ENCODE measurements at places on chromosomes 3 and 15.

DNA sequence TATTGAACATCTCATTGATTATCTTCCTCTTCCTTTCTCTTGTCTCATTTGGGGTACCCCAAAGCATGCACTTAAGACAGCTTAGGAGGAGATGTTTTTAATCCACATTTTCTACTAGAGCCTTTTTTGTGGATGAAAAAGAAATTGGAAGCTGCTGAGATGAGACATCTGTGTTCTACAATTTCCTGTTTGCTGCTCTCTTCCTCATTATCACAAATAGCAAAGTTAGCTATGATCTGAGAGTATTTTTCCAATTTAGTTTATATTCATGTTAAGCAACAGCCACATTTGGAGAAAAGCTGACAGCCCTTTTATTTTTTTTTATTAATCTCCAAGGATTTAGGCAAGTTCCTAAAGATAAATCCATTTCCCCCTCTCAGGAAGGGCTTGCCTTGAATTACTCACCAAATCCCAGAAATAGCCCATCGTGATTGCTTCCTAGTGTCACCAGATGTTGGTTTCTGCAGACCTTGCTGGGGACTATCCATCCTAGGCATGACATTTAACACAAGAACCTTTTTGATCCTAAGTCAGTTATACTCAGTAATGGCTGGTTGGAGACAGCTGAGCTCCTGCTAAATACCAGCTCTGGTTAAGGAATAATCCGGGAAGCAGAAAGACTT, 70.8 kb upstream of the FILIP1L start:
- DNase-seq = no peak

DNA sequence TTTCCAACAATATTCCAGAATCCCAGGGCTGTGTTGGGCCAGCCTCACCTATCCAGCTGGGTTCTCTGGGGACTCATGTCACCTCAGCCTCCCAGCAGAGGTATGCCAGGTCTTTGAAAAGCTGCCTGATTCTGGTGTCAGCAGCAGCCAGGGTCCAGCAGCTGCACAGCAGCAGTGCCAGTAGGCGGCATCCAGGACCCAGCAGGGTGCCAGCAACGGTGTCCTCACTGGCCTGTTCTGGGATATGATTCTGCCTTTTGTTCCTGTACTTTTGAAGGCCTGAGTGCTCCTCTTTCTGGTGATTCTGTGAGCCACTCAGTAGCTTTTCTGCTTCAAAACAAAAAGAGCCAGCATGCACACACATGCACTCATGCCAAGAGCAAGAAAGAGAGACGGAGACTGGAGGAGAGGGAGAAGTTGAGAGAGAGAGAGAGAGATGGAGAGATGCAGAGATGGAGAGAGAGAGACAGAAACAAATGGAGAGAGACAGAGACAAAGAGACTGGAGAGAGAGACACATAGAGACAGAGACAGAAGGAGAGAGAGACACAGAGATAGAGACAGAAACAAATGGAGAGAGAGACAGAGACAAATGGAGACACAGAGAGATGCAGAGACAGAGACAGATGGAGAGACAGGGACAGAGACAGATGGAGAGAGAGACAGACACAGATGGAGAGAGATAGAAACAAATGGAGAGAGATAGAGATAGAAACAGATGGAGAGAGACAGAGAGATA, 205.7 kb downstream of the UACA start:
- no peak for DNase-seq

- no peak for DNase-seq
Observed at GRCh38 chr15:38627689-38628277, 63.2 kb upstream of the RASGRP1 start.

DNA sequence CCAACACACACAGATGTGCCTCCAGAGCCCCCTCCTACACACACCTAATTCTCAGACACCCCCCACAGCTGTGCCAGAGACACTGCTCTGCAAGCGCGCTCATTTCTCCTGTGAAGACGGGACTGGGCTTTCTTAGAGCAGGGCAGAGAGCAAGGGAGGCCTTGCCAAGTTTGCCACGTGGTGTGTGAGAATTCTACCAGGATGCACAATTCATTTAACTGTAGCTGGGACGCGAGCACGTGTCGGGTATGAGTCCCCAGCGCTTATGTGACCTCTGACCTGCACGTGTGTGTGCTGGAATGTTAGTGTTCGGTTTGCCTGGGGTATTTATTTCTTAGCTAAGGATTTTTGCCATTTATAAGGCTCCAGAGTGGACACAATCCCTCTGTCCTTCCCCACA, 37.0 kb downstream of the FEM1B start:
- DNase-seq = no peak

GRCh38 chr15:100220058-100220768, 121.6 kb downstream of the ADAMTS17 start:
- DNase-seq = no peak

DNA sequence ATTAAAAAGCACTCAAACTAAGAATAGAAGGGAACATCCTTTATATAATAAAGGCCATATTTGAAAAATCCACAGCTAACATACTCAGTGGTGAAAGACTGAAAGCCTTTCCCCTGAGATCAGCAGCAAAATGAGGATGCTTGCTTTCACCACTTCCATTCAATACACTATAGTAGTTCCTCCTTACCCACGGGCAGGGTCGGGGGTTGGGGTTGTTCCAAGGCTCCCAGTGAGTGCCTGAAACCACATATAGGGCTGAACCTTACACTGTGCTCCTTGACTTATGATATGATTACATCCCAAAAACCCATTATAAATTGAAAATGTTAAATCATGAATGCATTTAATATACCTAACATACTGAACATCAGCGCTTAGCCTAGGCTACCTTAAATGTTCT, 37.7 kb downstream of the ALDH1L1 start:
- no peak for DNase-seq

DNA sequence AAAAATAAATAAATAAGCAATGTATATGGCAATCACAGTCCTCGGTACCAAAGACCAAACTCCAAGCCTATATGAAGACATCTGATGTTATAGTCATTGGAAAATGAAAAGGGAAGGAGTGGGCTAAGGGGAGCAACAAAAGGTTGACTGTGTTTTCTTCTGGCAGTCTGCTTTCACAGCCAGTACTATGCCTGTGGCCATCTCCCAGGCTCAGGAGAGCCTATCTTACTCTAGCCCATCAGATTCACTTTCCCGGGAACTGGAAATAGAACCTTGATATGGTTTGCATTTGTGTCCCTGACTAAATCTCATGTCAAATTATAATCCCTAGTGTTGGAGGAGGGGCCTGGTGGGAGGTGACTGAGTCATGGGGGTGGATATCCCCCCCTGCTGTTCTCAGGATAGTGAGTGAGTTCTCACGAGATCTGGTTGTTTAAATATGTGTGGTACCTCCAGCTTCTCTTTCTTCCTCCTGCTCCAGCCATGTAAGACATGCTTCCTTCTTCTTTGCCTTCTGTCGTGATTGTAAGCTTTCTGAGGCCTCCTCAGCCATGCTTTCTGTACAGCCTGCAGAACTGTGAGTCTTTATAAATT, 105.3 kb downstream of the PLCH1 start:
- no peak for DNase-seq

- peak; percentile 84 for DNase-seq
Observed at GRCh38 chr3:178434206-178434805, 101.9 kb upstream of the KCNMB2 start.

GRCh38 chr3:17243621-17244020, 358.9 kb downstream of the PLCL2 start:
- no peak for DNase-seq

GRCh38 chr3:42802876-42803413, 1.3 kb downstream of the HIGD1A start:
- no peak for DNase-seq

GRCh38 chr3:128176276-128176833, 23.1 kb downstream of the EEFSEC start:
- DNase-seq = no peak

GRCh38 chr15:42064271-42064670, 30.1 kb downstream of the PLA2G4D start:
- no peak for DNase-seq

DNA sequence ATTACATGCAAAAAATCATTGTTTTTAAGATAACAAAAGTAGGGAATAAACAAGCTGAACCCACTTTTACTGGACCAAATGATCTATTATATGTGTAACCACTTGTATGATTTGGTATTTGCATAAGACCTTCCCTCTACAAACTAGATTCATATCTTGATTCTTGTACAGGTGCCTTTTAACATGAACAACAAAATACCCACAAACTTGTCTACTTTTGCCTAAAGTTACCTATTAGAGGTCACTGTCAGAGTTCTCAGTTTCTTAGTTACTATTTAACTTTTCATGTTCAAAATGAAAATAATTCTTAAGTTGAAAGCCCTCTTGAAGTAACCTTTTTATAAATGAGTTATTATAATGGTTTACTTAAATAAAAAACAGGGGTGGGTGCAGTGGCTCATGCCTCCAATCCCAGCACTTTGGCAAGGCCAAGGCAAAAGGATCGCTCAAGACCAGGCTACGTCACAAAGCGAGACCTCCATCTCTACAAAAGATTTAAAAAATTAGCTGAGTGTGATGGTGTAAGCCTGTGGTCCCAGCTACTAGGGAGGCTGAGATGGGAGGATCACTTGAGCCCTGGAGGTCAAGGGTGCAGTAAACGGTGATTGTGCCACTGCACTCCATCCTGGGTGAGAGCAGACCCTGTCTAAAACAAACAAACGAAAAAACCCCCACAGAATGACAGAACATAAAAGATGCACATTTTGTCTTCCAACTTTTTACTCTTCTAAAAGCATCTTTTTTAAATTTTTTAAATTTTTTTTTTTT, 16.0 kb downstream of the ACTR8 start:
- no peak for DNase-seq

- DNase-seq = no peak
Observed at GRCh38 chr15:75213768-75214221, 12.1 kb downstream of the C15orf39 start.

- no peak for DNase-seq
Observed at GRCh38 chr3:79994397-79994796, 226.6 kb upstream of the ROBO1 start.

- DNase-seq = no peak
Observed at GRCh38 chr3:196440696-196441095, 8.5 kb upstream of the UBXN7 start.

- no peak for DNase-seq
Observed at GRCh38 chr3:176814285-176814684, 383.0 kb downstream of the TBL1XR1 start.

- no peak for DNase-seq
Observed at GRCh38 chr3:107604057-107604822, 81.5 kb downstream of the BBX start.
